Activated CD8-positive, alpha-beta memory T cell treated with anti-CD3 and anti-CD28 coated beads for 1 hour (primary cell): ENCODE measurements at places on chromosomes 2 and 18.

DNA sequence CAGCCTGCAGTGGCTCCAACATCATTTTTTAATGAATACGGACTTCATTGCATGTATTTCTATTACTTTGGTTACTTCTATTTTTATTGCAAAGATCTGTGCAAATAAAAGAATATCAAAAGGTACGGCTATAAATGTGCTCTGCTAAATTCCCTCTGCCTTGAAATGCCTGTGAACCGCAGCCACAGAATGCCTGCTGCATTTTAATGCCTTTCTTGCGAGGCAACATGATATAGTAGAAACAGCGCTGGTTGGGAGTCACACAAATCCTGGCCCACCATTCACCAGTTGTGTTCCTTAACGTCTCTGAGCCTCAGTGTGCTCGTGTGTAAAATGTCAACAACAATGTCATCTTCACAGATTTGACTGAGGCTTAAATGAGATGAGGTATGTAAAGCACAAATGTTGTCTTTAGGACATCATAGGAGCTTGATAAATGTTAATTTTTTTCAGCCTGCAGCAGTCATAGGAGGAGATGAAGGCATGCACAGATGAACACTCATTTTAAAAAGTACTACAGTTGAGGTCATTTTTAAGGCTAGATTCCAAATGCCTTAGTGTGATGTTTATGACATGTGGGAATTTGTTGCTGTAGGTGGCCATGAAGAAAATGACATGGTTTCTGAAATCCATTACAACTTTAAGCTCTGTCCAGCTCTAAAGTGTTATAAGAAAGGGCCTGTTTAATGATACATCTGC lies 187.6 kb upstream of the NRP2 start:
- no peak for DNase-seq

DNA sequence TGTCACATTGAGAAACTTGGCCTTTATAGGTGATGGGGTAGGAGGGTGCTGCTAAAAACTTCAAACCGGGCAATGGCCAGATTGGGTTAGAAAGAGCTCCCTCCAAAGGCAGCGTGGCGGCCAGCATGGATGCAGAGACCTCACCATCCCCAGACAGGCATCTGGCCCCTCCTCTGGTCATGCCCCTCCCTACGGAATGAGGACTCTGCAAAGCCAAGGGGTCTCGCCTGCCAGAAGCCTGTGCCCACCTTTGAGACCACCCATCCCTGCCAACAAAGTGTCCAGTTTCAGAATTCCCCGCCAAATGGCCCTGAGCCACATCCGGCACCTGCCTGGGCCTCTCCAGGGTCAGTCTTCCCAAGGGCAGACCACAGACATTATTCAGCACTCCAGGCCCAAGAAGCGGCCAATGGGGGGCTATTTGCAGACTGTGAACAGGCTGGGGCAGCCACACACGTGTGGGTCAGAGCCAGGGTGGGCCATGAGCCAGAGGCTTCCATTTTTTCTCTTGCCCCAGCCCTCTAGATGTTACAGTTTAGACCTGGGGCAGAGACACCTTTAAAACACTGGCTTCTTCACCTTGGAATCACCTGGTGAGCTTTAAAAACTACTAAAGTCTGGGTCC lies 4.2 kb upstream of the ATP6V1B1 start:
- DNase-seq, result no peak

GRCh38 chr18:2536493-2536892 lies 34.8 kb downstream of the METTL4 start:
- DNase-seq, result no peak

GRCh38 chr18:8926464-8926863 lies 176.0 kb upstream of the NDUFV2 start:
- no peak for DNase-seq

DNA sequence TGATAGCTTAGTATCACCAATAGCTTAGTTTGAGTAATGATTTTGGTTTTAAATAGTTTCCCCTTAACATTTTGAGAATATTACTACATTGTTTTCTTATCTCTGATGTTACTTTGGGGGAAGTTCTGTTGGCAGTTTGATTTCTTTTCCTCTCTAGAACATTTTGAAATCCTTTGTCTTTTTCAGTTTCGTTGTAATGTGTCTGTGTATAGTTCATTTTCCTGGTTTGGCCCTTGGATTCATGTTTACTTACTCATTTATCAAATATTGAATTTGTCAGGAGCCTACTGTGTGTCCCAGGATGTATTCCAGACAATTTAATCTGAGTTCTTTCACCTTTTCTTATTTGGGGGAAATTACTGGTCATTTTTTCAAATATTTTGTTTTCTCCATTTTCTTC lies 16.7 kb downstream of the ANKRD12 start:
- no peak for DNase-seq

- DNase-seq, result no peak
Measured at GRCh38 chr2:64622443-64623241, 31.1 kb downstream of the SERTAD2 start.

DNA sequence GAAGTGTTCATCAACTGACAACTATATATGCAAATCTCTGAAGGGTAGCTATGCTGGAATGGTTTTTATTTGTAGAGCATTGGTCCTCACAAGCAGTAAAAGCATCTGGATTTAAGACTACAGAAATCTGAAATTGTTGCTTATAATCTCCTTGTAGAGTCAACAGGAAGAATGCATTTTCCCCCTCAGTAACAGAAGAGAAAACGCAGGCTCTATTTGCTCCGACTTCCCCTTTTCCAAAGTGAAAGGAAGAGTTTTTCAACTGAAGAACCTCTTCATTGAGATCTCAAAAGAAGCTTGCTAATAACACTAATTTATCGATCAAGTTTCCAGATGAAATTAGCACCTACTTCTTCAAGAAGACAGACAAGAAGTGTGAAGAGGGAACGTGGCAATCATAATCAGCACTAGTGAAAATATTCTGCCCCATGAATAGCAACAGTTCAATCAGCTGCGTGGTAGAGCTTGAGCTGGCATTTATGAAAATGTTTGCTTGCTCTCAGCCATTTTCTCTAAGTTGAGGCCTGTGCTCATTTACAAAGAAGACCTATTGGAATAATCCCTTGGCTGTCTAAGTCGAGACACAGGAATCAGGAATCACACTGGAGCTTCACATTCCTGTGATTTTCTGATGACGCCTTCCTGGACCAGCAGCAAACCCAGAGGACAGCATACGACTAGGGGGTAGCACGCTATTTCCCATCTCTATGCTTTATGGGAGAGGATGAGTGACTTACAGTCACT lies 43.7 kb downstream of the TGIF1 start:
- DNase-seq, result no peak
